ENCODE measurements at places on chromosomes 1 and 21.

DNA sequence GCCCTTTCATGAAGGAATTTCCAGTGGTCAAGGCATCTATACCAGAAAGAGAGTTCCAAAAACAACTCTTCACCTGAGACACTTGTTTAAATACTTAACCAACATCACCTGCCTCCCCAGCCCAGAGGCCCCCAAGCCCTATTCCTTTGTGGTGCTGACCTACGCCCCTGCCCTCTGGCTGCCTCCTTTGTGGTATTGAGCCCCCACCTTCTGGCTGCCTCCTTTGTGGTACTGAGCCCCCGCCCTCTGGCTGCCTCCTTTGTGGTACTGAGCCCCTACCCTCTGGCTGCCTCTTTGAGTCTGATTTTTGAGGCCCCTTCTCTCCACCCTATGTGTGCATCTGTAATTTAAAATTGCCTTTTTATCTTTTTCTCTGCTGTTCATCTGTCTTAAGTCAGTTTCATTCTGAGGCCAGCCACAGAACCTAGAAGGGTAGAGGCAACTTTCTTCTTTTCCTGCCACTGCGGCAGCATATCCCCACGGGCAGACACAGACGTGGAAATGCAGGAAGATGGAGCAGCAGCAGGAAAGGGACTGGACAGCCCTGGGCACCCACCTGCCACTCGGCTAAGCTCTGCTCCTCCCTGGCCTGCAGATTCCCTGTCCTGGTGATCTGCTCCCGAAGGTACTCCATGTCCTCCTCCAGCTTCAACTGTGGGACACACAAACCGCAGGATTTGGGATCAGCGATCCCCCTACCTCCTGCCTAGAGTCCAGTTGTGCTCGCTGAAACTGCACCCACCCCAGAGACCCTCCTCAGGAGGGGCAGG, 3.2 kb downstream of the TRIM17 start:
- DNase-seq, result no peak

DNA sequence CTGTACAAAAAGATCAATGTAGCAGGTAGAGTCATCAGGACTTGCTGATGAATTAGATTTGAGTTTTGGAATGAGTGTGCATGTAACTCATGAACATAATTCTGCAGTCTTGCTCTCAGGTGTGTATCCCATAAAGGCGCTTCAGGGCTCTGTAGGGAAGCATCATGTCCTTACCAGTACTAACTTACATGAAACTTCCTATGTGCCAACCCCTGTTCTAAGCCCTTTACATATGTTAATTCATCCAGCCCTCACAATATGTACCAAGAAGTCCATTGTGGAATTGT, 2.1 kb upstream of the FCRLB start:
- no peak for DNase-seq

GRCh38 chr21:18772404-18772803, 368.8 kb upstream of the TMPRSS15 start:
- no peak for DNase-seq

DNA sequence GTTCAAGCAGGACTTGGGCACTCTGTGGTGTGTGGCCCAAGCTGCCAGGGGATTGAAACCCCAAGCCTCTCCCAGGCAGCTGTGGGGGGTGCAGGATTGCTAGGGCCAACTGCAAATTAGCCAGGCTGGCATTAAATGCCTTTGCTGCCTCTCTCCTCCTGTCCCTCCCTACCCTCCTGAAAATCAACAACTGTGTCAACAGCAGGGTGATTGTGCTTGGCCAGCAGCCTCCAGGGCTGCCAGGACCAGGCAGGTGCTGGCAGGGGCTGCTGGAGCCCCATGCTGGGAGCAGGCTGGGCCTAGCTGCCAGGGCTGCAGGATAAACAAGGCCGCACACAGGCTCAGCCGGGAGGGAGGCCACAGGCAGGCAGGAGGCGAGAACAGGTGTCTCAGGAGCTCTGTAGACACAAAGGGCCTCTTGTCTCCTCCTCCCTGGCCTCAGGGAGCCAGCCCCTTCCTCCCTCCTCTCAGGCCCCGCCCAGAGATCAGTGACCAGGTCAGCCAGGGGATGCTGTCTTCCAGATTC, 11.4 kb downstream of the SOX13 start:
- DNase-seq, result no peak

GRCh38 chr1:158933621-158934020, 2.3 kb downstream of the PYHIN1 start:
- DNase-seq, result no peak

- no peak for DNase-seq
Observed at GRCh38 chr1:7515175-7515574, 255.9 kb upstream of the VAMP3 start.

DNA sequence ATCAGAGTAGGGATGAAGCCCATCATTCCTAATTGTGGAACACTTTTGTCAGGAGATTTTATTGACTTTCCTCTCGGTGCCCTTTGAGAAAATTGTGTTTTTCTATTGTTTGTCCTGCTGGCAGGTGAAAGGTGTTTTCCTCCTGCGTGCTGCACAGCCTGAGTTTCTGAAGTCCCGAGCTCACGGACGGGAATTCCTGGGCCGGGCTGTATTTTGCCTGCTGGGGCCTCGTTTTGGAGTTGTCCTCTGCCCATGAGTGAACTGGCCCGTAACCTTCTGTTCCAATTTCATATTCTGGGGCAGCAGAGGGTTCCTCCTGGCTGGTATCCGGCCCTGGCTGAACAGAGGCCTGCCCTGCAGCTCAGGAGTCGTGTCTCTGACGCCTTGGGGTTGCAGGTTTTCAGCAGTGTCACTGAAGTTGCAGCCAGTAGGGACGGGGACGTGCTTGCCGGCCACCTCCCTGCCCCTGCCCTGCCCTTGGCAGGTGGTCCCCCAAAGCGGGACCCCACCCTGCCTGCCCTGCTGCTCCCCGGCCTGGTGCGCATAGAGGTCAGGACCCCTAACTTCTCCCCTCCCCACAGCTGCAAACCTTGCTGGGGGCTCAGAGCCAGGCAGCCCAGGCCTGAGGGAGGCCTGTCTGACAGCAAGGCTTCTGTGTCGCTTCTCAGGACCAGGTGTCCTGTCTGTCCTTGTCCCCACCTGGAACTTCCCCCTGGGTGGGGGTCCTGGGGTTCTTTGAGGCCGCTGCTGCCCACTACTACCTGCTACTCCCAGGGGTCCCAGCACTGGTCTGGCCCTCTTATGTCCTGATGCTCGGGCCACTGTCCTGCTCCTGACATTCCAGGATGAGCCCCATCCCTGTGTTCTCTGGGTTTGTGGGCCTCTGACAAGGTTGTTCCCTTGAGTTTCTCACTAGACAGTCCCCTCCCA, 49.0 kb downstream of the SLX9 start:
- no peak for DNase-seq

GRCh38 chr1:119358636-119359035, 9.9 kb upstream of the HAO2 start:
- no peak for DNase-seq

DNA sequence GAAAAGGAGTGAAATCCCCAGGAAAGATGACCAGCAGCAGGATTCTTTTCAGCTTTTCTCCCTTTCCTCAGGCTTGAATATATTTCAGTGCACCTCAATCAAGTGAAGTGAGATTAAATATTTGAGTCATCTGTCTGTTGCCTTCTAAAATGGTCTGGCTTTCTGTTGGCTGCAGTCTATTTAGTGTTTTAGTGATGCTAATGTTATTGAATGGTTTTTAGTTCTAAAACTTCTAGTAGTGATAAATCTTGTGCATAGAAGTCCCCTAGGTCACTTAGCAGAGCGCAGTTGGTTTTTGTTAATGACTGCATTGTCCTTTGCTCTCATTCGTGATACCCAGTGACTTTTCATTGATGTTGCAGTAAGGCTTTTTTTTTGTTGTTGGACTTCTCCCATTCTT, 53.5 kb downstream of the ITSN1 start:
- no peak for DNase-seq

GRCh38 chr1:150121236-150121862, 28.4 kb upstream of the PLEKHO1 start:
- DNase-seq, result no peak

DNA sequence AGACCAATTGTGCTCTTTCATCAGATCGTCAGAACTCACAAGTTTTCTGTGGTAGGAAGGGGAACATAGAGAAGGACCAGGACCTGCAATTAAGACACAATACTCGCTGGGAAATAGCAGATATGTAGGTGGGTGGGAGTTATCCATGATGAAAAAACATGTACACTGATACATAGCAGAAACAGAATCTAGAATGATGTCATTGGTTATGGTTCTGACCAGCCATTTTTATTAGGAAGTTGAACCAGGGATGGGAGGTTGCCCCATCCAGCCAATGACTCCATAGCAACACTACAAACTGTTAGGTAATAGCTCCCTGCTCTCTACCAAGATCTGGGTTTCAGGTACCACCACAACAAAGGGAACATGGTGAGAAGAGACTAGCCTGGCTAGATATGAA, 393.5 kb upstream of the PBX1 start:
- no peak for DNase-seq

- no peak for DNase-seq
Observed at GRCh38 chr1:22286491-22286890, 143.6 kb upstream of the WNT4 start.

Data from GM06990 (cell line).